Activated CD4-positive, alpha-beta T cell treated with anti-CD3 and anti-CD28 coated beads, Interleukin-10, Interleukin-2, amounts not matched to agents 100 ng/mL and 50 ng/mL, durations not matched to agents 16 hours and 8 hours (primary cell): ENCODE measurements at places on chromosomes 4 and X.

- no peak for DNase-seq
Measured at GRCh38 chr4:186351668-186352194, 85.7 kb downstream of the F11 start.

GRCh38 chr4:107348188-107349050, 312.3 kb upstream of the DKK2 start:
- DNase-seq = no peak

DNA sequence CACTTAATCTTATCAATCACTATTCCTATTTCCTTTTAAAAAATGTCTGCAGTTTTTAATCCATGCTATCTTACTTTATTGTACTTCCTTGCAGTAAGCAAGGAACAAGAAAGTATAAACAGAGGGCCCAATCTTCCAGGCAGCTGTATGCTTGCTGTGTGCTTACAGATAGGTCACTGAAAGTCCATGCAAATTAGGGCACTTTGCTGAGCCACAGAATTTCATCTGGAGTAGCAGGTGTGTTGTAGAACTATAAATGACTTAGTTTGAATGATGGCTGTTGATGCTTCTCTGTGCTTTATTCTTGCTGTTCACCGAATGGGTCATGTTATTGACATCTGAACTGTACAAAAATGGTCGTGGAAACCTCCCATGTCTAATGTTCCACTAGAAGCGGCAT, 154.6 kb downstream of the ATOH1 start:
- no peak for DNase-seq

- DNase-seq = no peak
Measured at GRCh38 chr4:27574743-27575142, 714.1 kb downstream of the STIM2 start.

- DNase-seq = no peak
Measured at GRCh38 chr4:85828027-85828890, 353.3 kb downstream of the ARHGAP24 start.

DNA sequence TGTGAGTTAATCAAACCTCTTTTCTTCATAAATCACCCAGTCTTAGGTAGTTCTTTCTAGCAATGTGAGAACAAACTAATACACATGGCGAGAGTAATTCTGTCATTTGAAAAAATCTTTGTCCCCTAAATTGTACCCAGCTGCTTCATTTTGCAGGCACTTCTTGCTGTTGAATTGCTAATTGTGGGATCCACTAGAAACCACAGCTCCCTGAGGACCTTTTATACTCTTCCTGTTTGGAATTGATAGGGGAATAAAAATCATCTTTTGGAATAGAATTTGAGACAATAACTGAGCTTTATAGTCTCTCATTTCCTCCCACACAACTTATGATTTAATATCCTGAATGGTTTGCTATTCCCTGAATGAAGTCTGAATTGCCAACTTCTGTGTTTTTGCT, 170.2 kb downstream of the PACRGL start:
- no peak for DNase-seq

GRCh38 chr4:45186249-45186648, 459.9 kb upstream of the GNPDA2 start:
- DNase-seq = no peak
